Activated CD4-positive, CD25-positive, alpha-beta regulatory T cell (primary cell): ENCODE measurements at places on chromosomes 5 and 9.

DNA sequence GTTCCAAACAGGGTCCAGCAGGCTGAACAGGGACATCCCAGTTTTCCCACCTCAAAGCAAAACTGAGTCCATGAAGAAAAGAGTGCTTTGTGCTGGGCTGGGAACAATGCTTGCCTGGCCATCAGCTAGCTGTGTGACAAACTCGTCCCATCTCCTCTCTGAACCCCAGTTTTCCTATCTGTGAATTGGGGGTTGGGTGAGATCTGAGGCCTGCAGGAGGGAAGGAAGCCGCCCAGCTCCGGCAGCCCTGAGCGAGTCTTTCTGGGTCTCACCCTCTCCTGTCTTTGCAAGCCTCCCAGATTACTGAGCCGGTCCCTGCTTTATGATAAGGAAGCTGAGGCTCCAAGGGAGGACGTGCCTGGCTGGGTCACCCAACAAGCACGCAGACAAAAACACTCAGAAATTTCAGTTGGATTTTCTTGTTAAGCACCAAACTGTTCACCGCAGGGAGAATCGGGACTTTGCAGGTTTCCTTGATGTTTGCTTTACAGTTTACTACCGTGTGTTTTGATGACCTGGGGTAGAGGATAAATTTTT is 82.6 kb upstream of the LMX1B start:
- no peak for DNase-seq

DNA sequence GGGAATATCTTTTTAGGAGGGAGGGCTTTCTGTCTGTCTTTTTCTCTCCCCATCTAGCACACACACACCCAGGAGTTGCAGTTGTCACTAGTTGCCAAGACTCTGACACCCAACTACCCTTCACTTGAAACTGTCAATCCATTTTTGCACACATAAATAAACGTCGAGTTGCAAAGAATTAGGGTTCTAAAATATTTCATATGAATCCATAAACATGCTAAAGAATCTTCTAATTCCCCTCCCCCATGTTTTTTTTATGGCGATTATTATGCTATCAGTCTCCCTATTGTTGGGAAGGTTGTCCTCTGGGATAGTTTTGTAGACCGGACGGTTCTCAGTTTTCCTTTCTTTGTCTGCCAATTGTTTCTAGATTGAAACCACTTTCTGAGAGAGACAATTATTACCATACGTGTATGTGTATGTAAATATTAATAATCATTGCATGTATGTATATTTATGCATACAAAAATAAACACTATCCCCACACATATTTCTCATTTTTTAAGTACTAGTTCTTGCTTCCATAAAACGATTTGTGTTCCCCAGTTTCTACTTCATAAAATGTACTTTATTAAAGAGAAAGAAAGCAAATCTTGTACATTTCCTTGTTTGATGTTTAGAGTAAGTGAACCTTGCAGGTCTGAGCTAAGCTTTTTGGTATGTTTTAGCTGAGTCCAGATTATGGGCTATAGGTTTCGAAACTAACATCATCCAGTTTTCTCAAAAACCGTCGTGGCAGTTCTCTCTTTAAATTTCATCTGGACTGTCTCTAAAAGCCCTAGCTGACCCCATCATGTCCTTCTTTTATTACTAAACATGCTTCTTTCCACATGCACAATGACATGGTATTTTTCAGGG is 165.0 kb upstream of the MPDZ start:
- DNase-seq, result no peak

GRCh38 chr5:122398016-122398415 is 86.0 kb downstream of the SNCAIP start:
- no peak for DNase-seq

DNA sequence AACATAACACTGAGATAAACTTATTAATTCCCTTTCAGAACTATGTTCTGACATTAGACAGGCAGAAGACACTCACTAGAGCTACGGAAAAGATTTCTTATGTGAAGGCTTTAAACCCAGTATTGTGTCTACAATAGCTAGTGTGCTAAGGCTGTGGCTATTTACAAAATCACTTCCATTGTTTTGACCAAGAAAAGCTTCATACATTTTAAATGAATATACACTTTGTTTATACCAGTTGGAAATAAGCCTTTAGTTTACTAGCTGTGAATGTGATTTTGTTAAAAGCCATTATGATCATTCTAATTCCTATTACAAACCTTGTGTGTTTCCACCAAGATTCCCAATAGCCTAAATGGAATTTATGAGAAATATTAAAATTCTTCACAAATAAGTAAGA is 83.0 kb downstream of the AGTPBP1 start:
- DNase-seq, result no peak

DNA sequence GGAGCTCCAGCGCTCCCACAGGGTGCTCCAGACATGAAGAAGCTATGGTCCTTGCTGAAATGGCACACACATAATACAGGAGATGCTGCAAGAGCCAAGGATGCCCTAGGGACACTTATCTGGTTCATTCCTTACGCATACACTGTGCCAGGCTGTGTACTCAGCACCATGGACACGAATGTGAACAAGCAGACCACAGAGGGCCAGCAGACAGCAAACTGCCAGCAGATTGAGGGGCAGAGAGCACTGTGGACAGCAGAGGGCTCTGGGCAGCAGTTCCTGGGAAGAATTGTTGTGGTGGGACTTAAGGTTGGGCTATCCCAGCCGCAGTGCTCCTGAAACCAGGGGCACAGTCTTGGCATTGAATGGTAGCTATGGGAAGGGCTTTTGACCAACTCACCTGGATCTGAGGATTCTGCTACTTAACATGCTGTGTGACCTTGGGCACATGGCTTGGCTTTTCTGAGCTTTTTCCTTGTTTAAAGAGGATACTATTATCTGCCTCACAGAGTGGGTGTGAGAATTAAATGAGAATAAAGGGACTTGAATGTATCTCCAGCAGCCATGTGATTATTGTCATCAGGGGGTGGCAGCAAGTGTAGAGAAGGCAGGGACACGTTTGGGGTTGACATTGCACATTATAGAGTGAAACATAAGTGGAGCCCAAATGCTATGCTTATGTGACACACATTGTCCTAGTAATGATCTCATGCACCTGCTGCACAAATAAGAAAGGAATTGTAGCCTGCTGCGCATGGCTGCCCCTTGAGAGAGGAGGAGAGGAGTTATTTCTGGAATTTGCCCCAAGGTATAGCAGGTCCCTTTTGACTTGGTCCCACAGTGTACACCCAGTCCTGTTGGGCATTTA is 30.1 kb downstream of the PPARGC1B start:
- DNase-seq, result no peak

DNA sequence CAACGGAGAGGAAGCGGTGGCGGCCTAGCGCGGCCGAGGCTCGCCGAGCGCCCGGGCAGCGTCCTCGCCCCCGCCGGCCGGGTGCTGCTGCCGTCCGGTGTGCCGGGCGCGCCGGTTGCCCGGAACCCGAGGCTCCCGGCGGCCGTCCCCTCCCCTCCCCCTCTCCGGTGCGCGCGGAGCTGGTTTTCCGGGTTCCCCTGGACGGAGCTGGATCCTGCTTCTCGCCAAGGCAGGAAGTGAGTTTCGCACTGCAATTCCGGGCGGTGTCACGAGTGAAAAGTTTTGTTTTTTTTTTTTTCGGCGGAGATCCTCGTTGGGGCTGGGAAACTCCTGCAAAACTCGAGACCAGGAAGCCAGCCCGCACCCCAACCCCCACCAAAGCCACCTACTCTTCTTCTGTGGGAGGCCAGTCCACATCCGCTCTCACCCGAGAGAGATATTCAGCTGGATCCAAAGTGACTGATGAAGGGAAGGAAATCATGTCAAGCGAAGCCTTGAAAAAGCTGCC is at the start of gene ERBIN:
Gene ERBIN (plus strand): TSS at position 300 of the 508 bp plus-strand sequence. CDS start 66,144 bp downstream, outside the sequence.
- DNase-seq, result peak; percentile 50

GRCh38 chr9:129938291-129938979 is 103.2 kb downstream of the USP20 start:
- DNase-seq, result no peak

DNA sequence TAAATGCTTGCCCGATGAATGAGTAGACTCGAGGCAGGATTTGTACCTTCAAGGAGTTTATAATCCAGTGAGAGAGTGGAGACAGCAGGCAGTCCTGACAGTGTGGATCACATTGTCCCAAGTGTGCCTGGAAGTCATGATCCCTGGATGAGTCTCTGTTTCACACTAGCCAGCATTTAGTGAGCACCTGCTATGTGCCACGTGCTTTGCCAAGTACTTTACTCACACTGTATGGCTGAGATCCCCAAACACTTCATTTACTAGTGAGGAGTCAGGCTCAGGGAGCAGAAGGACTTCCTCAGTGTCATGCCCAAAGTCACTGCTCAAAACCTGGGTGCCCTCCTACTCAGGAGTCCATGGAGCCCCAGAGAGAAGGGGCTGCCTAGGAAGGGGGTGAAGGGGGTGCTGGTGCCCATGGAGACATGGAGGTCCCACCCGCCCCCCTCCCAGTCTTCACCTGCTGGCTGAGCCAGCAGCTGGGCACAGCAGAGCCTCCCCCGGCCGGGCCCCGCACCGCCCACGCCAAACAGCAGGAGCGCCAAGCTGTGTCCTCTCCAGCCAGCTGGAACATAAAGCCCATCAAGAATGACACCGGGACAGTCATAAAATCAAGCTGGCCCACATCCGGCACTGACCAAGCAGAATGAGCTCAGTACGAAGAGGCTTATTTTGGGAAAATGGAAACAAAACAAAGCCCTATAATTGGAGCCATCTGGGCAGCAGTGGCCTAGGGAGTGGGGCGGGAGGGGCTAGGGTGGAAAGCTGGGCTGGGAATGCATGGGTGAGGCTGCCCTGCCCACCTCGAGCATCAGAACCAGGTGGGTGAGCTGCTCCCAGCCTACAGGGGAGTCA is 10.6 kb downstream of the LAMC3 start:
- no peak for DNase-seq

DNA sequence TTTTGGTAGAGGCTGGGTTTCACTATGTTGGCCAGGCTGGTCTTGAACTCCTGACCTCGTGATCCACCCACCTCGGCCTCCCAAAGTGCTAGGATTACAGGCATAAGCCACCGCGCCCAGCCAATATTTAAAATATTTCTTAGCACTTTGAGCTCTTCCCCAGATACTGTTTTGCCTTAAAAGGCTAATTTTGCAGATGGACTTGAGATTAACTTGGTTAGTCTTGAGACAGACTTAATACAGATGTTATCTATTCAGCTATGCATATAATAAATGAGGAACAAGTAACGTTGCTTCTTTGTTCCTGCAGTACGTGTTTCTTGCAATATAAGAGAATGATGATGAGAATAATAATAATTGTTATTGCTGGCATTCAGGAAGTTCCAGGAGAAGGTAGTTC is 56.3 kb downstream of the PCSK5 start:
- no peak for DNase-seq

GRCh38 chr5:149635394-149635793 is 54.1 kb downstream of the ARHGEF37 start:
- no peak for DNase-seq

DNA sequence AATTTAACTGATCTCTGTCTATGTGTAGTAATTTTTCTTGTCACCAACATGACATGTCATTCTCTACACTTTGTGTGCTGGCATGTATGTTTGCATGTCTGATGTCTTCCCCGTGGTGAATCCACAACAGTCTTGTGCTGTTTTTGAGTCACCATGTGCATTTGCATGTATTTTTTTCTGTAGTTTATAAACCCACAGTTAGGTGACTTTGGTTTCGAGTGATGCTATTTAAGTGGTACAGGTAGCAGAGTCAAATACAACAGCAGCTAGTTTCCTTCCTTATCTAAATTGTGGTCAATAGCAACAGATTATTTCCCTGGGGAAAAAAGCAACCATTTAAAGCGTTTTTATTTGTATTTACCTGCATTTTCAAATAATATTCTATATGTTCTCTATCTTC is 89.9 kb upstream of the FSD1L start:
- DNase-seq, result no peak

- DNase-seq, result no peak
These were observed 75.0 kb upstream of the XPA start for GRCh38 chr9:97772145-97772544.

GRCh38 chr9:135513351-135513846 is 7.8 kb upstream of the LCN1 start:
- DNase-seq, result no peak

DNA sequence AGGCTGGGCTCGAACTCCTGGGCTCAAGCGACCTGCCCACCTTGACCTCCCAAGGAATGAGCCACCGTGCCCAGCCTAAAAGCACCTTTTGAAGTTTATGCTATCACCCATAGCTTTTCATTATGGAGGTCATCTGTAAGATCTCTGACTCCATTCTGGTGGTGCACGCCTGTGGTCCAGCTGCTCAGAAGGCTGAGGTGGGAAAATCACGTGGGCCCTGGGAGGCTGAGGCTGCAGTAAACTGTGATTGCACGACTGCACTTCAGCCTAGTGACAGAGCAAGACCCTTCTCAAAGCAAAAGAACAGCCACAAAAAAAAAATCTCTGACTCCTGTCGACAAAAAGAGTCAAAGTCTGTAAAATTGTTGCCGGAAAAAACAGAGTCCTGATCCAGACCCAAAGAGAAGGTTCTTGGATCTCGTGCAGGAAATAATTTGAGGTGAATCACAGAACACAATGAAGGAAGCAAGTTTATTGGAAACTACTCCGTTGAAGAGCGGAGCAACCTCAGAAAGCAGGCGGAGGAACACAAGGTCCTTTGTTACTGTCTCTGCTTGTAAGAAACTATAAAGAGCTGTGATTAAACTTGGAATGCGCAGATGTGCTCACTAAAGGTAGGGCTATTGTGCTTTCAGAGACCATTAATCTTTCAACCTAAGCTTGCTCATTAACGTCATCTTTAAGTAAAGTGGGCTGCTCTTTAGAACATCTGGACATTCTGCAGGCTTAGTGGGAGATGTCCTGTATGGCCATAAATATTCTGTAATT is 2.0 kb upstream of the HAUS6 start:
- DNase-seq, result no peak

GRCh38 chr9:123208626-123209174 is 59.7 kb downstream of the STRBP start:
- DNase-seq, result no peak

GRCh38 chr5:10653751-10654400 is 90.0 kb downstream of the ANKRD33B start:
- no peak for DNase-seq

GRCh38 chr5:178381206-178381605 is 148.6 kb upstream of the PHYKPL start:
- DNase-seq, result no peak

GRCh38 chr5:32584646-32585045 is 711 bp upstream of the SUB1 start:
- no peak for DNase-seq

DNA sequence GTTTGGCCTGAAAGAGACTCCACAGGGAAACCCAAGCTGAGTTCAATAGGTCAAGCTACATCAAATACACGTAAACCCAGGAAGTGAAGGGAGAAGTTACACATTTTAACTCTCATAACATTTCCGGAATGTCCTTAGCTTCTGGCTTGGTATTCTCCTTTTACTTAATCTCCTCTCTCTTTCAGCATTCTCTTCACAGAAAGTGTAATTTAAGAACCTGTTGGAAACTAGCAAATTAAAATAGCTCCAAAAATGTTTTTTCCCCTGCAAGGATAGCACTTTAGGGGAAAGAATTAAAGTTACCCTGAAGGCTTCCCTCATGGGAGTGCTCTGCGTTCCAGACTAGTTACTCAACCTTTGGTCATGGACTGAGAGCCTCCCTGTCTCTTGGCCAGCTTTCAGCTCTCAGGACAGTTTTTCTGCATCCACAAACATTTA is 292.7 kb upstream of the TARS1 start:
- no peak for DNase-seq

- DNase-seq, result no peak
These were observed 86.0 kb downstream of the FBXL7 start for GRCh38 chr5:15585841-15586591.
